Mucosa of gallbladder (tissue), 1 donor: ENCODE measurements at places on chromosomes 6 and 20.

DNA sequence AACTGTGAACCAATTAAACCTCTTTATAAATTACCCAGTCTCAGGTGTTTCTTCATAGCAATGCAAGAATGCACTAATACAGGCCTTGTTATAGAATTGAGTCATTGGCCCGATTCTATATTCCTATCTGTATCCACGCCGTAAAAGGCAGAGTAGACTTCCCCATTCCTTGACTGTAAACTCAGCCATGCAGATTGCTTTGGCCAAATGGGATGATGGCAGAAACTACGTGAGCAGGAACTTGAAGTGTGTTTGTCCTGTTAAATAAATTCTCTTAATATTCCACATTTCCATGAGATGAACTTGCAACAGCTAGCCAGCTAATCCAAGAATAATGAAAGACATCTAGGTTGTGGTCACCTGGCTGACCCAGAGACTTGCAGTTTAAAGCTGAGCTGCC, 3.9 kb upstream of the SAYSD1 start:
- DNase-seq = no peak

- no peak for DNase-seq
These were observed 486 bp downstream of the FKBP1A start for GRCh38 chr20:1392443-1392692.

GRCh38 chr6:87184762-87185250, 29.4 kb downstream of the ZNF292 start:
- DNase-seq = no peak

DNA sequence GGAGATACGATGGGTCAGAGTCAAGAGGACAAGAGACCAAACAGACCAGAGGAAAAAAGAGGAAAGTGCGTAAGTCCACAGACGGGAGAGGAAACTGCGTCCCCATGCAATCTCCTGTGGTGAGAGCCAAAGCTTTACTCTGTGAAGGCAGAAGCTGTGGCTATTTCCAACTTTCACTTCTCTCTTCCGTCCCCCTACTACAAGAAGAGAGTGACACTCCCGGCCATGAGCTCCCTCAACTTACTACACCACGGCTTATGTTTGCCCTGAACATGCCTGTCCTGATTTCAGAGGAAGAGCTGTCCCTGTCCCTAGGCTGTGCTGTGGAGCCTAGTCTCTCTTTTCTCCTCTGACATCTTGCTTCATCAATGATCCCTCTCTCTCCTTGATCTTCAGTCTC, 11.5 kb upstream of the SSR1 start:
- peak; percentile 23 for DNase-seq

DNA sequence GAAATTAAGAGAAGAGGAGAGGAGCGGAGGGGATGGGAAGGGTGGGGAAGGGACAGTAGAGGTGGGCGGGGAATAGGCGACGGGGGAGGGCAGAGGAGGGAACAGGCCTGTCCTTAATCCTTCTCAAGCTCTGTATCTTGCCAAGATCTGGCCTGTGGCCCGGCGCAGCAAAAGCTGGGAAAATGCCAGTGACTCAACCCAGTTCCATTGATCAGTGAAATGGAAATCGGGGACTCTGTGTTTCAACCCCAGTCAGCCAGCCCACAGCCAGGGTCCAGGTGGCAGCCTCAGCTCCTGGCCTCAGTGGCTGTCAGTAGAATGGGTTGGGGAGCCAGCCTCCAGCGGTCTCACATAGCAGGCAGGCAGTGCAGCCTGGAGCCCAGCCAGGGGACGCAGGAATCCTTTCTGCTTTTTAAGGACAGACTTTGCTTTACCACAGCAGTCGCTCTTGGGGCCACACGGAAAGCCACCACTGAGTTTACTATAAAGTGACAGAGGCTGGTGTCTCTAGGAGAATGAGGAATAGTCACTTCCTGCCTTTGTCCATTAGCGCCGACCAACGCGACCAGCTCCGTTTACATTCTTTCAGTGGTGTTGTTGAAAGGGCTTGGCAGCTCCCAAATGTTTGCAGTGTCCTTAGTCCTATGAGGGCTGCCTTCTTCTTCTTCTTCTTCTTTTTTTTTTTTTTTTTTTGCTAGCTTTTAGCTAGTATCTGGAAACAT, 128.0 kb downstream of the RIN2 start:
- DNase-seq = peak; percentile 83

DNA sequence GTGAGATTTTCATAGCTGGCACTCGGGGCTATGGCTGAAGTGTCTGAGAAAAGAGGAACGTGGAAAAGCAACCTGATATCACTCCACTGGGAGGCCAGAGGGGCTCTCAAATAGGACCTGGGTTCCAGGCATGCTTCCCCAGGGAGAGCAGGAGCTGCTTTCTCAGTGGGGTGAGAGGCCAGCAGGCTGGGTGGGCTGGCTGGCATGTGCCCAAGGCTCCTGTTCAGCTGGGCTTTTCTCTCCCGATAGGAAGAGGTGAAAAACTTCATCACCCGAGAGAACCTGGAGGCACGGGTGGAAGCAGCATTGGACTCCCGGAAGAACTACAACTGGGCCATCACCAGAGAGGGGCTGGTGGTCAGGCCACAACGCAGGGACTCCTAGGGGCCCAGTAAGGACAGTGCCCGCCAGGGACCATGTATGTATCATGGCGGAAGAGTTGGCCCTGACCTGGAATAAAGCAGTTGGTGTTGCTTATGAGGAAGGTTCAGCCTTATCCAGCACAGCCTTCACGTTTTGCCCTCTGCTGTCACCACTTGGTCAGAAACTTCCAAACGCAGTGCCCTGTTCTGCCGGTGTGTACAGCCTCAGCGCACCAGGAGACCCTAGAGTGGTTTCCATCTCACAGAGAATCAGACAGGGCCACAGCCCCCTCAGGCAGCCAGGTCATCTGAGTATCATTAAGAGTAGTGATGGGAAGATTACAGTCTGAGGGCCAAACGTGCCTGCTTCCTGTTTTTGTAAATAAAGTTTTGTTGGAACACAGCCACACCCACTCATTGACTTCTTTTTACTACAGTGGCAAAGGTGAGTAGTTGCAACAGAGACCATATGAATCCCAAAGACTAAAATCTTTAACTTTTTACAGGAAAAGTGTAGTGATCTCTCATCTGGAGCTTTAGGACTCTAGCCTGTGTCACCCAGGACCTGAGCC, 1.9 kb downstream of the MRPS26 start:
- DNase-seq = no peak

DNA sequence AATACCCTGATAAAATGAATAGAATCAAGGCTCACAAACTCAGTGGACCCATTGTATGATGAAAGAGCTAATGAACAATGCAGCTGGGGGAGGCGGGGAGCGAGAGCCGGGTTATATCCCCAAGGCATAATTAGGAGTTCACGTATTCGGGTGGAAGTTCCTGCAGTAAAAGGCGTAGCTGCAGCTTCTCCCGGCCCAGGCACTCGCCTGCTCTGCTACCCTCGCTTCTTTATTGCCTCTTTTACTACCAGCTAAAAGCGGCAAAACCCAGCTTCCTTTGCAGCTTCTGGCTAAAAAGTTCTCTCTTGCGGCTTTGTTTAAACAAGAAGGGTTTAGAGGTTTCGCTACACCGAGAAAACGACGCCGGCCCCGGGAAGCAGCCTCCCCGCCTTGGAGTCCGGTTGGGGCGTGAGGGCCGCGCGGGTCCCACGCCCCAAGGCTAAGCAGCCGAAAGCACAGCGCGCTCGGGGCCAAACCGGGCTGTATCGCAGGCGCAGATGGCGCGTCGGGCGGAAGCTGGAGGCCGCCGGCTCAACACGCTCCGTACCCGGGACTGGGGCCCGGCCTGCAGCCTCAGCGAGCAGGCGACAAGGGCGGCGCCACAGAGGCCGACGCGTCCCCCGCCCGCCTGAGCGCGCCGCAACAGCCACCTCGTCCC, 1.6 kb downstream of the ZBTB2 start:
- peak; percentile 54 for DNase-seq

DNA sequence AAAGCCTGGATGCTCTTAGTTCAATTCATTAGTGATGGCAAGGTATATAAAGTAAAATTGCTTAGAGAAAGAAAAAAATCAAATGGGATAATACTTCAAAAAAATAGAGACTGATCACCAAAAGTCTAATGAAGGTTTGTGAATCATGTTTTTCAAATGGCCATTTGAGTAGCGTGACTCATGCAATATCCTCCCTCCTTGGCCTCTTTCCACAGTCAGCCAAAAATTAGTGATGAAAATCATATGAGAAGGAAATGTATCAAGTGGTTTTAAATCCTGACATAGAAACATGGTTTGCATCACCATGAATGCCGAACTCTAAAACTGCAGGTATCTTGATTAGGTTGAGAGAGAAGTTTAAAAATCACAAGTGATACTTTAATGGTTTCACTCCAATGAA, 1.2 kb upstream of the COL19A1 start:
- no peak for DNase-seq

- DNase-seq = no peak
These were observed 84.7 kb upstream of the SUPT3H start for GRCh38 chr6:45462190-45463134.

- DNase-seq = no peak
These were observed 143.5 kb upstream of the AKAP12 start for GRCh38 chr6:151096255-151096612.
